ENCODE measurements at places on chromosomes 2 and 18.

GRCh38 chr2:161901460-161901859, 172.6 kb downstream of the DPP4 start:
- DNase-seq, result no peak

DNA sequence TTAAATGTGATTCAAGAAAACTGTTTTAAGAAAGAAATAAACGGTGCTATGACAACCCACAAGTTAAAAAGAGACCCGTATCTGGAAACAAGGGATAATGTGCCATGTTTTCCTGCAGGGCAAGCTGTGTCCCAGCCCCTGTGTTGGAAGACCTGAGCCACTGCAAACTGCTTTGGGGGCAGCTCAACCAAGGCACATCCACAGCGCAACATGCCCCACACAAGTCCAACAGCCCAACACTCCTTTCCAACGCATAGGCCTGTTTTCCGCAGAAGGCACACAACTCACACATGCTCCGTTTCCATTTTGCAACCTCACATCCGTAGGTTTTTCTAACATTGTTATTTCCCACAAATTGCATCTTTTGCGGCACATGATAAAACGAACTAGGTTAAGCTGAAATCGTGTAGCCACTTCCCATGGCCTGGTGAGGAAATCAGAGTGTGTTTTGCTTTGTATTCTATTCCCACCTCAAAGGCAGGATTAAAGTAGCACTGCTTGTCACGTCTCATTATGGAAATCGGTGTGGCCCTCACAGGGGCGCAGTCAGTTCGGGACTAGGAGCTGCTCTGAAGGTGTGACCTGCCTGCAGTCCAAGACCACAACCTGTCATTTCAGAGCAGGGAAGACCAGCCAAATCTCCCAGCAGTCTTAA, 50.5 kb upstream of the ZNF516 start:
- no peak for DNase-seq

DNA sequence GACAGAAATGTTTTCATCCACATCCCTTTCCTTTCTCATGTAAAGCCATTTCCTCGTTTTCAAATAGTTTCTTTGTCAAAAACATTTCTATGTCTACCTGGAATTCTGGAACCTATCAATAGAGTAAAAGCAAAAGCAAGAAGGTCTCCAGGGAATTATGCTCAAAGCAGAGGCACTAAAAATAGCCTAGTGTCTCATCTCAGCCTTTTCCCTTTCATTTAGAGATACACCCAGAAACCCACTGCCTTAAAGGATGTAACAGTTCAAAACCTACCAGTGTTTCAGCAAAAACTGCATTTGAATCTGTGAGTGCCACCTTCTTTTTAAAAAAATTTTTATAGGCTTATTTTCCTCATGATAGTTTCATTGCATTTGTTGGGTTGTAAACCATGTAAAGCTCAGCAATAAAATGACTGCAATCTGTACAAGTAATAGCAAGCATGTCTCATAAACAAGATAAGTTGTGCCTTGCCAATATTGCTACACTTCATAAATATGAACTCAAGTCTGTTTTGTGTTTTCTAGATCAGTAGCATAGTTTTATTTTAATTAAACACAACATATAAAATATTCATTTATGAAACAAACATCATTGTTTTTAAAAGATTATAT, 927.3 kb upstream of the ACVR2A start:
- DNase-seq, result no peak

- DNase-seq, result no peak
Measured at GRCh38 chr2:237198164-237198855, 112.6 kb downstream of the COPS8 start.

DNA sequence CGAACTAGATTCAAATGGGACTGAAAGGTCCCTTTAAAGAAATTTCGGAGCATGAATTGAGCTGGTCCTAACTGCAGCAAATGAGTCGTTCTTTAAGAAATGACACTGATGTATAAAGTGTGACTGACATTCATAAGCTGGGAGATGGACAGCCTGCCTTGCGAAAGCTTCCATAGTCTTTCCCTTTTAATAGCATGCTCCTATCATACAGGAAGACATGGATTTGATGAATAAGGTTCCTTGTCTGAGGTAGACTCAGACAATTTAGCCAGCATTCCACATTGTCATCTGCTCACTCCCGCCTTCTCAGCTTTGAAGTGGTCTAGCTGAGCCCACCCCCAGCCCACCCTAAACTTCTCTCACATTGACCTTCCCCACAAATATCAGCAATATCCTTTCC, 264.9 kb downstream of the TSN start:
- no peak for DNase-seq

DNA sequence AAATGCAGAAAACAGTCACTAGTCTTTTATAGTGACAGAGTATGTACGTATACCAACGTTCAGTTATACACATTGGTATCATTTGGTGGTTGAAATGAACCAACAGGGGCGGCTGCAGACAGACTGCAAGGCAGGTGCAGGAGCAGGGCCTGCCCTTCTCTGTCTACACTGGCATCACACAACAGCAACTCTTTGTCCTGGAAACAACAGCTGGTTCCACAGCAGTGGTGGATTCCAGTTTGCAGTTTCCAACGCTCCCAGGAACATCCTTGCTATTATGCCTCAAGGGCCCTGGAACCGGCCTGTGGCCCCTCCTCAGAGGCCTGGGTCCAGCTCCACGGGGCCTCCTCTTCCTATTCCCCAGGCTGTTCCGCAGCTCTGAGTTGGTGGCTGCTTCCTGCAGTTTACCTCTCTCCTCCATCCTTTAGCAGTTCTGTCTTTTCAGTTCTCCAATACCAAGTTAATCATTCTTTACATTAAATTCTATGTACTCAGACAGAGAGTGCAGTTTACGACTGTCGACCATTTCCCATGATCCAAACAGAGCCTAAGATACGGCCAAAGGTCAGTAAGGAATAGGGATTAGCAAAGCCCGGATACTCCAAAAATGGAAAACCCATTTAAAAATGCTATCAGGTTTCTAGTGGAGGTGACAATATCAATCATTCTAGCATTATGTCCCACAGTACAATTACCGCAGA, 87.8 kb downstream of the NOL10 start:
- no peak for DNase-seq

DNA sequence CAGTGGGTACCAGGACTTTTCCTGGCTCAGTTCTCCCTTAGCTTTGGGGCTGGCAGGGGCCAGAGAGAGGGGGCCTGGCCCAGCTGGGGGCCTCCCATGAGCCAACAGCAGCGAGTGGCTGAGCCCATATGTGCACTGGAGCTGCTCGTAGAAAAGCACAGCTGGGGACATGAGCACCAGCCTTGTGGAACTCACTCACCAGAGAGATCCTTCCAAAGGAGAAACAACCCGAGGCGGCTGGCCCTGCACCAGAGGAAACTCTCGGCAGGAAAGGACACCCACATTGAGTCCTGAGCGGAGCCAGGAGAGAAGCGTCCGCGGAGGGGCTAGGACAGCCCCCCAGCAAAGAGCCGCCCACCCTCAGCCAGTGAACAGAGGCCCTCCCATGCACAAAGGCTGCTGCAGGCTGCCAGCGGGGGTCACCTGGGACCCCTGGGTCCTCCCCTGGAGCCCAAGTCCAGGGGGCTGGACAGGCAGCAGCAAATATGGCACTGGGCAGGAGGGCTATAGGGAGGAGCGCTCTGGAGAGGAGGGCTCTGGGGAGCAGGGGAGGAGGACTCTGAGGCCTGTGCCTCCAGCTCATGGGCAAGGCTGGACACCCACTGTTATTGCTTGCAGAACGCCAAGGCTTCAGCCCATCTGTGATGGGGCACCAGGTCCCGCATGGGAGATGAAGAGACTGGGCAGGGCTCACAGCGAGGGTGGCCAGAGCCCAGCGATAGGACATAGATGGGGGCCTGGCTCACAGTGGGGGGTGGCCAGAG, 42.1 kb upstream of the SNED1 start:
- peak; percentile 34 for DNase-seq

GRCh38 chr2:209316141-209316540, 107.7 kb upstream of the MAP2 start:
- no peak for DNase-seq

DNA sequence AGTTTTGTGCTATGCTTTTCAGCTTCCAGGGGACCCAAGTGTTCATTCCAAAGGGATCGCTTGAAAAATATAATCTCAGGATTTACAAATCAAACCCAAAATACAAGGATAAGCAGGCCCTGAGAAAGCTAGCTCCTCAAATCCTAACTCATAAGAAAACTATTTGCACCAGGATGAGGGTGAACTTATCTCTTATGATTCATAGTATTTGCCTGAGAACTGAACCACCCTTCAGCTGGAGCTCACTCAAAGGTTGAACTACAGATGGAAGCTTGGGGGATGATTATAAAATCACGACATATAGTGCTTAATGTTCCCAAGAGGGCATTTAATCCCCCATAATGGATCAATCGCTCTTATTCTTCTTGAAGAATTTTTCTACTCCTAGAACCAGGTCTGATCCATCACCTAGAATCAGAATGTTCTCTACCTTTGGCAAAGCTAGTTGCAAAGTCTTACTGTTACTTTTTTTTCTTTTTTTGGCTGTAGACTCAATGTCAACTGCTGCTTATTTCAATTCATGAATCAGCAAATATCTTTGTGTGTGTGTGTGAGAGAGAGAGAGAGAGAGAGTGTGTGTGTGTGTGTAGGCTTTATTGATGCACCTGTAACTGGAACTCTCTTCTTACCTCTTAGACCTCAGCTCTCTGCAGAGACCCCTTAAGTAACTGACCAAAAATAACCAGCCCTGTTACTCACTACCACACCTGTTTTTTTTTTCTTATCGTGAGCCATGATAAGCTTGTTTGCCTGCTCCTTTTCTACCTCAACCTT, 44.8 kb downstream of the ARL4C start:
- DNase-seq, result no peak

GRCh38 chr2:99072551-99072950, 69.0 kb upstream of the C2orf15 start:
- DNase-seq, result no peak

GRCh38 chr2:222950638-222951285, 89.9 kb downstream of the ACSL3 start:
- no peak for DNase-seq

DNA sequence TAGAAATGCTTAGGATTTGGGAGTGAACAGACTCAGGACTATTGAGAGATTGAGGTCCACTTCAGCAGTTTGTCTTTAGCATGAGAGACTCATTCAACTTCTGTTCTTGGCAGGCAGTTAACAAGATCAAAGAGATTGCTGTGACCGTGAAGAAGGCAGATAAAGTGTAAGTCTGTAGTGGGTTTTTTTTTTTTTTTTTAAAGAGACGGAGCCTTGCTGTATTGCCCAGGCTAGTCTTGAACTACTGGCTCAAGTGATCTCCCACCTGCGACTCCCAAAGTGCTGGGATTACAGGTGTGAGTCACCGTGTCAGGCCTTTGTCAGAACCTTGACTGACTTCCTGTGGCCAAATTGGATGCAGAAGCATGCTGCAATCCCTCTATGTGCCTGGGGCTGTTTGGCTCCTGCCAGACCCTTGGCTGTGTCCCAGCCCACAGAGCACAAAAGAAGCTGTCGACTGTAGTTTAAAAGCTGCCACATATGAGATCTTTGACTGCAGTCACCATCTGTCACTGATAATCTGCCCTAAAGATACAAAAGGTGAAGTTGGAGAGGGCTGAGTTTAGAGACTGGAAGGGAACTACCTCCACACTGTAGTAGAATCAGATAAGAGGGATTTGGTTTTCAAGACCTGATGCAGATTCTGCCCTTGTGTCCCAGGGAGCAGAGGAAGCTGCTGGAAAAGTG, 9.9 kb downstream of the CCT7 start:
- DNase-seq, result no peak

DNA sequence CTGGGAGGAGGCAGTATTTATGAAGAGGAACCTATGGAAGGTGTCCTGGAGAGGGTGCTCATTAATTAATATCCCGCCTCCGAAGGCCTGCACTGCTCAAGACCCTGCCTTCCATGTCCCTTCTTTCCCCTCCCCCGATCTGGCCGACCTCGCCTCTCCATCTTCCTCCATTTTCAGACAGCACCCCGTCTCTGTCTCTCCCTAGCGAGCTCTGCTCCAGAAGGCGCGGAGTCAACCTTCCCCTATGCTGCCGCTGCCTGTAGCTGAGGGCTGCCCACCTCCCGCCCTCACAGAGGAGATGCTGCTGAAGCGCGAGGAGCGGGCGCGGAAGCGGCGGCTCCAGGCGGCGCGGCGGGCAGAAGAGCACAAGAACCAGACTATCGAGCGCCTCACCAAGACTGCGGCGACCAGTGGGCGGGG, 1.1 kb upstream of the WBP1 start:
- no peak for DNase-seq

DNA sequence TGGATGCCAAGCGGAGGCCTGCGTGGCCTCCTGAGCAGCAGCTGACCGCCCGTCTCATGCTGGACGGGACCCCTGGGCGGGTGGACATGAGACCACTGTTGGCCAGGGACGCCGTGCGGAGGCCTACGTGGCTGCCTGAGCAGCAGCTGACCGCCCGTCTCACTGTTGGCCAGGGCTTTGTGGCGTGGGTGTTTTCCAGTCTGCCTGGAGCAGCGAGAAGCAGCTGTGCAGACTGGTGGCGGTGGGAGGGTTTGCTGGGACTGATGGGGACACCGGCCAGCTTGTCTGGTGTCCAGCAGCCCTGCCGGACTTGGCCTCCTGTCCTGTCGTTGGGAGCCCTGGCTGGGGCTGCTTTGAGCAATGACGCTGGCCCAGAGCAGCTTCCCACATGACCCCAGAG, 5.8 kb upstream of the D2HGDH start:
- no peak for DNase-seq

- DNase-seq, result peak; percentile 48
Measured at GRCh38 chr2:118310681-118311429, 222.6 kb downstream of the INSIG2 start.

DNA sequence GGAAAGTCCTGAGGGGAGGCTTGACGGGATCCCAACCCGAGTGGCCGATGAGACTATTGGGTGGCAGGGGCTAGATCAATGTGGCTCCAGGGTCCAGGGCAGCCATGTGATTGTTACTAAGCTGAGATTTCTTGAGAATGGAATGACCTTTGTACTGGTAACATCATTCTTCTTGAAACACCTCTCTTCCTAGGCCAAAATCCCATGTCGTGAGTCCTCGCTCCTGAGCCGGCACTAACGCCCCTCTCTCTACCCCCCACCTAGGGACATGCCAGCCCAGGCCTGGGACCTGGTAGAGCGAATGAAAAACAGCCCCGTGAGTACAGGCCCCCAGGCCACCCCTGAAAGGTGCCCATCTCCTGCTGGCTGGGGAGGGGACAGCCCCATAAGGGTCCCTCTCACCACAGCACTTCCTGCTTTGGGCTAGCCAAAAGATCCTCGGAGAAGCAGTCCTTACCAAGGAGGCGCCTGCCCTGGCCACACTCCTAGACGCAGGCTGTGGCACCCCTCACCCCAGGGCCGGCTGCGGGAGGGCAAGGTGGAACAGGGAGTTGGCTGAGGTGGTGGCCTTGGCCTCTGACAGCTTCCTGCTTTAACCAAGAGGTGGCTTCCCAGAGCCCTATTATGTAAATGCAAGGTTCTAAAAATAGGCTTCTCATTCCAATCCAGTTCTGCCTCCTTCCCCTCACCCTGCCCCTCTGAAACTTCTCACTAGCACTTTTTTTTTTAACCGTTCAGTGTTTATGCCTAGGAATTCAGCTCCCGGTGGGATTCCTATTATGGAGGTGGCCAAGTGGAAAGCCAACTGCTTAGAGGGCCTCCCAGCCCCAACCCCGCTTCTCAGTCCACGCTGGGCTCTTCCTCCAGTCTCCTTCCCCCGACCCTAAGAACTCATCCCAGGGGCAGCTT, 126.6 kb upstream of the PPP1CB start:
- peak; percentile 92 for DNase-seq
